ENCODE measurements at places on chromosomes 11 and 22. TPM values are rescaled to one million over a fixed set of nuclear protein-coding genes. Genes with fewer than 3 reads are reported as not detected.

RAG2 gene
- not detected for total RNA-seq

NXPE4 gene
- total RNA-seq = not detected

IGLL5 gene
- not detected for total RNA-seq

MN1 gene
- total RNA-seq = 0.23 TPM

OR51E2 gene
- total RNA-seq = not detected

OR8A1 gene
- not detected for total RNA-seq

CLMP gene
- 0.12 TPM for total RNA-seq

PGGHG gene
- total RNA-seq = 142 TPM

GRAP2 gene
- total RNA-seq = 34.4 TPM

HBD gene
- not detected for total RNA-seq

ATL3 gene
- 38.5 TPM for total RNA-seq

CDC45 gene
- 121 TPM for total RNA-seq

SYNGR1 gene
- not detected for total RNA-seq

KREMEN1 gene
- total RNA-seq = not detected

TRIM48 gene
- not detected for total RNA-seq

OR6A2 gene
- total RNA-seq = 0.50 TPM

GPR83 gene
- total RNA-seq = not detected

TENM4 gene
- total RNA-seq = not detected

OR6T1 gene
- not detected for total RNA-seq

ARHGAP20 gene
- not detected for total RNA-seq

SGSM1 gene
- total RNA-seq = 0.19 TPM

SERGEF gene
- total RNA-seq = 26.2 TPM

KRTAP5-10 gene
- total RNA-seq = not detected

MS4A6E gene
- not detected for total RNA-seq

OR2D2 gene
- 0.72 TPM for total RNA-seq

KLHDC7B gene
- 5.3 TPM for total RNA-seq

TPH1 gene
- 0.36 TPM for total RNA-seq

UPK3A gene
- total RNA-seq = not detected

DDX25 gene
- total RNA-seq = not detected

GLB1L2 gene
- total RNA-seq = 10.2 TPM

ZNF215 gene
- total RNA-seq = 3.4 TPM

LGALS12 gene
- not detected for total RNA-seq

KCNJ1 gene
- not detected for total RNA-seq

ACR gene
- total RNA-seq = not detected

TRIM66 gene
- 13.4 TPM for total RNA-seq

GVQW3 gene
- total RNA-seq = 4.3 TPM

SCN4B gene
- total RNA-seq = 0.07 TPM

BEST1 gene
- total RNA-seq = not detected

OR8G5 gene
- total RNA-seq = not detected

KRTAP5-8 gene
- not detected for total RNA-seq

OR10AG1 gene
- not detected for total RNA-seq

Measured in activated CD4-positive, alpha-beta T cell treated with anti-CD3 and anti-CD28 coated beads, Interleukin-2, amount 10 ng/mL, durations not matched to agents 24 days and 14 days (primary cell).